ENCODE measurements at places on chromosomes 2 and 18.

GRCh38 chr18:2636126-2636631 is 19.3 kb upstream of the SMCHD1 start:
- DNase-seq = no peak

GRCh38 chr2:121151311-121152109 is 133.5 kb downstream of the TFCP2L1 start:
- no peak for DNase-seq

GRCh38 chr2:132588576-132588975 is 81.4 kb downstream of the LYPD1 start:
- DNase-seq = no peak

DNA sequence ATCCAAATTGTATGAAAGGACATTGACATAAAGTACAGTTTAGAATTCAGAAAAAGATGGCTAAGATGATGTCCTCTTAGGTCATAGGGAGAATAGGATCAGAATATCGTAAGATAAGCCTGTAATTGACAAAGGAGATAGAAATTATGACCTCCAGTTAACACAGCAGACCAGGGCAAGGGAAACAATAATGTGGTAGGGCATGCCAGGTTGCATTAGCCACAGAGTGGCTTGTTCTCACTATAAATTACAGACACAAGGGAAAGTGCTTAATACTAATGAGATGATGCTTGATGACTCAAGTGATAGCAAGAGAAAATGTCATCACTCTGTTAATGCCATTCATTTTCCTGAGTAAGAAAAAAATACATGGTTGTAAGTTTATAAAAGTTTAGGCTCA is 48.9 kb upstream of the LRP1B start:
- DNase-seq = no peak

DNA sequence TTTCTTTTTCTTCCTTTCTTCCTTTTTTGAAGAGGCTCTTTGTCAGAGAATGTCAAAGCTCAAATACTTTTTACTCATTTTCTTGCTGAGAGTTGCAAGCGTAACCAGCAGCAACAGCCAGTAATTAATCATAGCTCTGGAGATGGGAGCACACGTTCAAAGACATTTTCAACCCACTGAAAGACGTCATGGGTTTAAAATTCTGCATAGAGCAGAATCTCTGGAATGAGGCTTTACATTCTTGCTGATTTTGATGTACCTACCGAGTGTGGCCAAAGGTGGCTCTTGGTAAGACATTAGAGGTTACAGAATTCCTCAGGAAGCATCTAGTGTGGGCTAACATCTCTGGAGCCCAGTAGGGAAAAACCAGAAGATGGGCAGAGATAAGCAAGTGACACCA is 292.5 kb downstream of the MTX2 start:
- DNase-seq = no peak

Measured in substantia nigra (tissue), 51 donors.